ENCODE measurements at places on chromosomes 6 and 20.

DNA sequence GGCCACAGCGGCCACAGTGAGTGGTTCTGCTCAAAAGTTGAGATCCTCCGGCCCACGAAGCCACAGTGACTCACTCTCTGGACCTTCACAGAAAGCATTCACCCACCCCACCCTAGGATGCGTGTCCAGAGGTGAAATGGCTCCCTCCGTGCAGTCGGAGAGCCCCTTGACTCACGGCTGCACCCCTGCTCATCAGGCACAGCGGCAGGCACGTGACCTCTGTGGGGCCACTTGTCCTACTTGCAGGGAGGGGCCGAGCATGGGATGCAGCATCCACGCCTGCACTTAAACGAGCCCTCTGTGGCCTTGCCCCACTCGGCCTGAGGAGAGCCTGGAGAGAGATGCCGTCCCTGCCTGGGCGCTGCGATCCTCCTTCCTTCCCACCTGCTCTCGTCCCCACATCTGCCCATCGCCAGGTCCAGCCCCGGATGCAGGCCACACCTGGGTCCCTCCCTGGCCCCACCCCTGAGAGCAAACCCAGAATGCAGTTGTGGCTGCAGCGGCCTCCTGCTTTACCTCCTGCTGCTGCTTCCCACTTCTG lies 28.7 kb downstream of the NTSR1 start:
- DNase-seq = no peak

DNA sequence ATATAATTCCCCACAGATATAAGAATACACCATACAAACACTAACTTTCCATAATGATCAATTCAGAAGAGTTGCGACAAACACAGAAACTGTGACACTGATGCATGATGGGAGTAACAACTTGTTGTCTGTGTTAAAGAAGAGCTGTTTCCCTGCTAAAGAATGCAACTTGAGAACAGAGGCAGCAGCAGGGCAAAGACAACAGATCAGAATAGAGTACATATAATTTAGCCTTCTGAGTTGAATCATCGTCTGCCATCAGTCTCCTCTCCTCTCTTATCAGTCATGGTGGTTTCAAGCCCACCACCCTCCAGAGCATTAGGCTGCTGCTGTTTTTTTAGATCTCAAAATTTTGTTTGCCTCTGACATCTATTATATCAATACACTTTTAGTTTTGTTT lies 280.4 kb downstream of the UBE3D start:
- no peak for DNase-seq

- DNase-seq = no peak
These were observed 16.2 kb downstream of the SUN5 start for GRCh38 chr20:32988008-32988407.

DNA sequence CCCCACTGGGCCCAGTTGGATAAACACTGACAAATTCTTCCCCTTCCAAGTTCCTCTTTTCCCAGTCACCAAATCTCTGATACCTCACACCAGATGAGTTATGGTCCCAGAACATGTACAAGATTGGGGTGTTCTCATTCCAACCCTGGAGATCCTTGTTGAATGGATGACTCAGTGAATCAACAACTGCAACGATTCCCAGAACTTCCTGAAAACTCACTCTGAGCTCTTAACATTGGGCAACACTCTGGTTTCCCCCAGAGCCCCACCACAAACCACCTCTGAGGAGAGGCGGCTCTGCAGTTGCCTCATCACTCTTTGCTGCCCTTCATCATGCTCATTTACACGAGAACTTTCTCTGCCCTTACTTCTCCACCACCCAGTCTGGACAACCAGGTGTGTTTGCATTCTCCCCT lies 115.2 kb downstream of the MRPL14 start:
- DNase-seq = no peak

- no peak for DNase-seq
These were observed 1.1 kb upstream of the NECAB3 start for GRCh38 chr20:33675136-33675959.

- no peak for DNase-seq
These were observed 260.2 kb upstream of the IRAK1BP1 start for GRCh38 chr6:78607189-78607588.

- DNase-seq = no peak
These were observed 5.2 kb downstream of the VWA7 start for GRCh38 chr6:31771992-31772358.

DNA sequence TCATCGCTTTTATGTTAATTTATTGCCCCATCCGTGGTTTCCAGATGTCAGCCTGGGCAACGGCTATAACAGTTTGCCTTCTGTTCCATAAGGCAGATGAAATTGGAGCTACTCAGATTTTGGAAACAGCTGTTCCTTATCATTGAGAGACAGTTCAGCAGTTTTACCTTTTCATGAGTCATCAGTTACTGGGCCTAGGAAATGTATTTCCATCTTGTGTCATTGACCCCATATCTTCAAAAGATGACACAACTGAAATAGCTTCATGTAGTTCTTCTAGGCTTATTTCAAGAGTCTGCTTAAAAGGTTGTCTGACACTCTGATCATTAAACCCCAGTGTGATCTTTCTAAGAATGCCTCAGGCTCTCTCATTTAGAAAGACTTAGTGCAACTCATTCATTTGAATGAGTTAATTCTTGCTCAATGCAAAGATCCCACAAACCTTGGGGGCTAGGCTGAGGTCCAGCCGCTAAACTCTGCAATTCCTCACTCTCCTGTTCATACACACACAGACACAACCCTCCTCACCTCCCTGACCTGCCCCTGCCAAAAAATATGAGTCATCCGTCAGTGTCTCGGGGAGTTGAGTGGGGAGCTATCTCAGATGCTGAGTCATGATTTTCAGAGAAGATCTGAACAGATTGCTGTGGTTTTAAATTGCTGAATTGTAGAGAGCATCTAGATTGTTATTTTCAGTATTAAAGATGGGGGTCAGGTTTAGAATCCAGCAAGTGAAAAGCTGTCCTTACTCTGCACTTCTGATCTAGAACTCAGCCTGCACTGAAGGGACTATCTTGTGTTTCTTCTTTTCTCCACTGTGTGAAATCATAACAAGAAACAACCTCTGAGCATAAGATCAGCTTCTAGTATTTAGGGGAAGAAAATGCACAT lies 61.8 kb downstream of the RPP40 start:
- no peak for DNase-seq

DNA sequence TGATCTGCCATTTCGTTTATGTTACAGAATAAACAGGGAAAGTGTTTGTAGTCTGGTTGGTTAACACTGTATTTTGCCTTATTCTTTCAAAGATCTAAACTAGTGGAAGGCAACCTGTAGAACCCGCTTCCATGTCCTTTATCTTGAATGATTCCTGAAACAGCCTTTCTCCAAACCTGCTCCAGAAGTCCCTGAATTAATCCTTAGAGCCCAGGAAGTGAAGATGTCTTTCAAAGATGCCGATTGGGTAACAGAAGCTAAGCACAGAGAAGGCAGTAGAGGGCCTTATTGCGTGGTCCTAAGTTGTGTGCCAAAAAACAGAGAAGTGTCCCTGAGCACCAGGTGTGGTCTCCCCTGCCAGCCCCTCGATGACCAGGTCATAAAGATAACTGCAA lies 19.2 kb upstream of the ZSCAN16 start:
- peak; percentile 7 for DNase-seq

- DNase-seq = peak; percentile 35
These were observed 389.2 kb downstream of the CD83 start for GRCh38 chr6:14506656-14507246.

GRCh38 chr6:41970436-41970846 lies 28.8 kb upstream of the CCND3 start:
- no peak for DNase-seq

DNA sequence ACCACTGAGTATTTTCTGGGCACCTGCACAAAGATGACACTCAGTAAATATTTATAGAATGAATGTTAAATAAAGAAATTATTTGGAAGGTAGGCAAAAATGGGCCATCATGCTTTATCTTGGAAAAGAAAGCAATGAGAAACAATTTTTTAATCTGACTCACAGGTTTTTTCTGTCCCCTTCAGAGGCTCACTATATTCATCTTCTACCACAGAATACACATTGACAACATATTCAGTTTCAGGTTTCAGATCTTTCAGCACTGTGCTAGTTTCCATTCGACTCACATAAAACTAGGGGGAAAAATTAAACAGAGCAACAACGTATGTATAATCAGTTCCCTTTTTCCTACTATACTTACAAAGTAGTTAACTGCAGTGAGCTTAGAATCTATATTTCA lies 58.3 kb downstream of the COL12A1 start:
- DNase-seq = no peak

DNA sequence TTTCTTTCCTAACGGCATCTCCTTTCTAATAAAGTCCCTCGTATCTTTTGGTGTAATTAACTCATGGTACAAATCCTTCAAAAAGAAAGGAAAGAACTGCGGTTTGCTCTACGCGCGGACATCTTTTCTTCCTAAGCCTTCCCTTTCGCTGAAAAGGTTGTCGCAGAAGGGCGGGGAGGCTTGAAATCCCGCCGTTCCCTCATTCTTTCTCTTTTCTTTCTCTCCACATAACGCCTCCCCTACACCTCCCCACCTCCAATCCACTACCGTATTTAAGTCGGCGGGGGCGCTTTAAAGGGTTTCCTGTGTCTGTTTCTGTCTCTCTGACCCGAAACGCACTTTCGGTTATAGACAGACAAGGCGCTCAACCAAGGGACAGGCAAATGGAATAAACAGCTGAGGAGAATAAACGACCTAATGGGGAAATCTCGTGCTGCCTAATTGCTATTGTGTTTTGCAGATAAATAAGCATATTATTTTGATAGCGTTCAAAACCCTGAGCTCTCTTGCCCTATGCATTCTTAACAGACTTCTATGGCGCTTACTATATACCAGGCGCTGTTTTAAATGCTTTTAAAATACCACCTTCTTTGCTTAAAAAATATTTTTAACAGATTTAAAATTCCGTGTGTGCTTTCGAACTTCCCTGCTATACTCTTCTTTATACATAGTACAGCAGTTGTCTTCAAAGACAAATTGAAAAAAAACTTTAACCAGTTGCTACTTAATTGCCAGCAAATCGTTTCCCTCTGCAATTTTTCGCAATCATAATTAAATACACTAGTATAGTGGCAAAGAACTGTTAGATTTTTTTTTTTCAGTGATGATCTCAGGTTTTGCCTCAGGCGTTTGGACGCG lies 2.5 kb upstream of the HEY2 start:
- peak; percentile 36 for DNase-seq

DNA sequence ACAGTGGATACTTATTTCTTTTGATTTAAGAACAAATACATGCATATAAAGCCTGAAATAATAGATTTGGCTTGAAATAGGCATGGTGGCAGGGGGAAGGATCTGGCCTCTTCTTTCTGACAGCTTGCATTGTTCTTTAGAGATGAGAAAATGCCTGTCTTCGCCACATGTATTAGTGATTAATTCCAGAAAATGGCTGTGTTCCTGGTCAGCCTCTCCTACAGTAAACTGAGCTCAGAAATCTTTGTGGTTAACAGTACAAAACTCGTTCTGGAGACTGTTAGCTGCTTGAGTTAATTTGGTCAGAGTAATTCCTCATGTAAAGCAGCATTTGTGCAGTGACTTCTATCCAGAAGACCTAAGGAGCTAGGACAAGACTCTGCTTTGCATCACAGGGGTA lies 151.5 kb downstream of the EYA4 start:
- DNase-seq = no peak

Data from DMS153 (cell line).